ENCODE measurements at places on chromosomes 2 and 18. TPM values are rescaled to one million over a fixed set of nuclear protein-coding genes. Genes with fewer than 3 reads are reported as not detected.

- DNase-seq, result no peak
Observed at GRCh38 chr2:85668009-85668856, at the start of gene SFTPB. TSS of gene SFTPB (minus strand) at chr2:85668199. CDS start at chr2:85668183, 16 bp downstream.

Gene SERPINB4
- not detected for polyA plus RNA-seq

Gene AQP4
- not detected for polyA plus RNA-seq

Gene TUBA3E
- polyA plus RNA-seq, result 0.09 TPM

Gene DSG1
- 0.16 TPM for polyA plus RNA-seq

GRCh38 chr2:43701111-43701510 is 24.9 kb upstream of the C1GALT1C1L start:
- DNase-seq, result no peak
